Activated CD4-positive, alpha-beta T cell treated with anti-CD3 and anti-CD28 coated beads, Interleukin-2, amount 50 U/mL, for 4 hours (primary cell): ENCODE measurements at places on chromosomes 2 and 18.

GRCh38 chr2:57333221-57333620, 713.4 kb upstream of the VRK2 start:
- DNase-seq, result no peak

DNA sequence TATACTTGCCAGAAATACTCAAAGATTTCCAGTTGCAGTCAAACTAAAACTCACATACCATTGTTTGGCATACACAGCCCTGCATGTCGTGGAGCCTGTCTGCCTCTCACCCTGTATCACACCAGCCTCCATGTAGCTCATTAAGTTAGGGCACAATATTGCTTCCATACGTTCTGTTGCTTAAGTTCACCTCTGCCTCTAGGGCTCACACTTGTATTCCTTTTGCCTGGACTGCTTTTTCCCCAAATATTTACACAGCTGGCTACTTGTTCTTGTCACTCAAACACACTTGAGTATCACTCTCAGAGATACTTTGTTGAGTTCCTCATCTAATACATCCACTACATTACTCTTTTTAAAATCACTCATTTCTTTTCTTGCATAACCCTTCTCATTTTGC, 83.1 kb downstream of the PTH2R start:
- DNase-seq, result no peak

DNA sequence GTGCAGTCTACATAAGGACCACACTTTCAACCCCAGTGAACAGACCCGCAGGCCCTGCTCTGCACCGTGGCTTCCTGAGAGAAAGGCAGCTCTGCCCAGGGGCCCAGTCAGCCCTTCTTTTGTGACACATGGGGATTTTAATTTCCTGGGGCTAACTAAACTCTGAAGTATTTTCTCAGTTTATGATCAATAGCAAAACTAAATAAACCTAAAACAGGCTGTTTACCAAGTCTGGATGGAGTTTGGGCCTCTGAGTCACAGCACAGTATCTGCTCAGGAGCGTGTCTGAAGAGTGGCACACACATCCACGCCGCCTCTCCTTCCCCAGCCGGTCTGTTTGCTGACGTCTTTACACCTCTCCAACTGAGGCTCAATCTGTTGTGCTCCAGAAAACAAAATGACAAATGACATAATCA, 72.3 kb downstream of the LDLRAD4 start:
- no peak for DNase-seq

GRCh38 chr2:65349863-65350262, 82.5 kb downstream of the SPRED2 start:
- no peak for DNase-seq

- DNase-seq, result no peak
Measured at GRCh38 chr18:69840001-69840400, 107.7 kb downstream of the CD226 start.

- no peak for DNase-seq
Measured at GRCh38 chr2:217711188-217711587, 291.6 kb downstream of the TNS1 start.

- DNase-seq, result no peak
Measured at GRCh38 chr2:20618468-20618885, 32.4 kb downstream of the HS1BP3 start.

- no peak for DNase-seq
Measured at GRCh38 chr2:3280683-3281520, 96.7 kb downstream of the EIPR1 start.

DNA sequence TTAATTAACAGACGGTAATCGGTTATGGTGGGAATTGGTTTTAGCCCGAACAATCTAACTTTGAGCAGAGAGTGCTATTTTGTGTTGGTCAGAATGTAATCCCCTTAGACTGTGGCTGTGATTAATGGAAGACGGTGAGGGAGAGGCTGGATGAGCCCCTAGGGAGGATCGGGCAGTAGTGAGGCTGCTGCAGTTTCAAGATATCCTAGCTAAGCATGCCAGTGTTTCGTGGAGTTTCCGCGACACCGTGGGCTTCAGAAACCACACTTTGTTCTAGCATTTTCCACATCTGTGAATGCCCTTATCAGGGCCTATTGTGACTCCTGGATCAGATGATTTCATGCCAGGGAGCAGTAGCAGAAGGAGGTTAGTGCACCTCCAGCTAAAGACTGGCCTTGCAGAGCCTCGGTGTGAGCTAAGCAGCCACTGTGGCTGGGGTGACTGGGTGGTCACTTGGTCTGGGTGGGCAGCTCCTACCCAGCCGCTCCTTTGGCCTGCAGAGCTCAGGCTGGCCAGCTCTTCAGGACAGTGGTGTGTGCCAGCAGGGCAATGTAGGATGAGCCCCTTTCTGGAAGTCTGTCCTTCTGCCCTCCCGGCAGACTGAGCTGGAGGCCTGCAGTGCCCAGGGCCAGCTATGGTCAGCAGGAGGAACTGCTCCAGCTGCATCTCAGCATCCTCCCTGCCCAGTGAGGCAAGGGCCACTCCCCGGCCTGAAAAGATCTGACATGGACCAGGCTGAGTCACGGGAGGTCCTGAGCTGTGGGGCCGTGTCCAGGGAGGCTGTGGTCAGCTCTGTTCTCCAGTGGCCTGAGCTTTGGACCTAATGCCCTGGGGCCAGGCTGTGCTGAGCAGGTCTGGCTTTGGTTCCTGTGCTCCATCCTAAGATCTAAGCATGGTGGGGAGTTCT, 142.6 kb upstream of the GPC1 start:
- no peak for DNase-seq

- DNase-seq, result no peak
Measured at GRCh38 chr2:197079414-197079813, 152.9 kb upstream of the PGAP1 start.

DNA sequence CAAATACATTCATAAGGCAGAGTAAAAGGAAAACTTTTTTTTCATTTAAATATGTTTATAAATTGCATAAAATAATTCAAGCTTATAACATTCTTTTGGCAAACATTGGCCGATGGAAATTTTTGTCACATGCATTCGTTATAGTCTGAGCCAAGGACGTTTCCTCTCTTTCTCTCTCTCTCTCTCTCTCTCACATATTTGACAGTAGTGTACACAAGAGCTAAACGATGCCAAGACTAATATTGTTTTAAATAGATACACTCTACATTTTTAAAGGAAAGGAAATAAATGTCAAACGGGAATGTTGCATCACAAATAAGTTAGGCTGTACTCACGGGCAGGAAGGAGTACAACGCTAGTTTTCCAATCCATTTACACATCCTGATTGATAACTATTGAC, 251.1 kb upstream of the SMIM21 start:
- no peak for DNase-seq

GRCh38 chr2:84613082-84613481, 96.8 kb downstream of the DNAH6 start:
- DNase-seq, result no peak

- no peak for DNase-seq
Measured at GRCh38 chr18:76923485-76924085, 101.2 kb downstream of the ZNF236 start.

- DNase-seq, result no peak
Measured at GRCh38 chr2:146239392-146240135, 1605.3 kb upstream of the ACVR2A start.

GRCh38 chr2:128446049-128446873, 127.6 kb upstream of the HS6ST1 start:
- no peak for DNase-seq

DNA sequence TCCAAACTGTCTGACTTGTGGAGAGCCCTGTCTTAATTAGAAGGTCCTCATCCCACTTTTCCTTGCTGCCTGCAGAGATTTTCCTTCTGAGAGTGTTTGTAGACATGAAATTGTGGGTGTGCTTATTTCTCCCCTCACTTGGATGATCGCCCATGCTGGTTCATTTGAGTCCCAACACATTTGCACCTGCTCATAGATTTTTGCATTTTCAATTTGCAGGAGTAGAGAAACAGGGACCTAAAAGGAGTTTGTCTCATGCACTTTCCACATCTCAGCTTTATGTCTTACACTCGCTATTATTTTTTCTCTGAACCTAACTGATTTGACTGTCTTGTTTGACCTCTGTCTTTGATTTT, 33.2 kb upstream of the FHL2 start:
- no peak for DNase-seq
